ENCODE measurements at places on chromosomes 12 and 14.

- DNase-seq = no peak
These were observed 7.7 kb downstream of the AHNAK2 start for GRCh38 chr14:104970231-104971068.

DNA sequence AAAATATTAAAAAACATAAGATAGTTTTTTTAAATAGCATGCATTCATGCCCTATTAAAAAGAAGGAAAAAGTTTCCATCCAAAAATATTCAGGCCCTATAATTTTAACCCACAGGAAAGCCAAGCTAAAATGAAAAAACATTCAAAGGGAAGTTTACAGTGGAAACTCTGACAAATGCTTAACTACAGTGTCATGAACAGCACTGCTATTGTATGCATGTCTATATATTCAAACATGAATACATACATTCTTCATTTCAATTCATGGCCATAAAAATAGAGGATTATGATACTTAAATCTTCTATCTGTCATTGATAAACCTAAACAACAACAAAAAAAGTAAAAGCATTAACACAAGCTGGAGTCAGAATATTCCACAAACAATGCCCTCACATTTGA lies 67.4 kb downstream of the PPP2R5E start:
- DNase-seq = no peak

- DNase-seq = no peak
These were observed 1.3 kb downstream of the POMT2 start for GRCh38 chr14:77319422-77319821.

DNA sequence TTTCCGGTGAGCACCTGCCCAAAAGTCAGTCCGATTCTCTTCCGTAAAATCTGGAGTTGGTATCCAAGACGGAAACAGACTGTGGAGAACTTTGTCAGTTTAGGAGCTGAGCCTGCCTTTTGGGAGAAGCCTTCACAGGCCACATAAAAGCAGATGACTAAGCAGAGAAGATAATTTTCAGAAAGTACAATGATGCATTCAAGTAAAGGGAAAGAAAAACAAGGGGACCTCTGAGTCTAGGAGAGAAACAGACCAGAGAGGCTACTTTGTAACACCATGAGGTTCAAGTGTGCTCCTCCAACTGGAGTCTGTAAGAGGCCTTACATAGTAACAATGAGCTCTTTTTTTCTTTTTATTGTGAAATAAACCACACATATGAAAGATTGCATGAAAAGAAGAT lies 21.1 kb downstream of the TMED8 start:
- DNase-seq = no peak

DNA sequence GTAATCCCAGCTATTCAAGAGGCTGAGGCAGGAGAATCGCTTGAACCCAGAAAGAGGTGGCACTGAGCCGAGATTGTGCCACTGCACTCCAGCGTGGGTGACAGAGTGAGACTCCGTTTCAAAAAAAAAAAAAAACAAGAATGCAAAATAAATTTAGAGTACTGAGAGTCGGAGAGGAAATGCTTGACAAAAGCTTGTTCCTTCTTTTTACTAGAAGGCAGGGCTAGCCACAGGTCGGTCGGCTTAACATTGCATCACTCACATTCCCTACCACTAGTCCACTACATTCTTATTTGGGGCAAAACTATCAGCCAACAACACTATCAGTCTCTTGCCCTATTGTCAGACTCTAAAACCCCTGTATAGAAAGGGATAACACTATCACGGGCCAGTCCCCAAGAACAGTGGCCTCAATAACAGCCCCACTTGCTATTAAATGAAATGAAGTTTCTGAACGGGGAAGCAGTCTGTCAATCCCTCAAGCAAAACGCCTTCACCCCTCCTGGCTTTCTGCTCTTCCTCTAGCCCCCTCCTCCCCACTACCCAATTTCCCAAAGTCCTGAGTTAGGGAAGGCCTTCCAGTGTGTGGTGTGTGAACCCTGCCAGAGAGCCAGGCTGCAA lies 1.0 kb downstream of the RNF41 start:
- DNase-seq = no peak

DNA sequence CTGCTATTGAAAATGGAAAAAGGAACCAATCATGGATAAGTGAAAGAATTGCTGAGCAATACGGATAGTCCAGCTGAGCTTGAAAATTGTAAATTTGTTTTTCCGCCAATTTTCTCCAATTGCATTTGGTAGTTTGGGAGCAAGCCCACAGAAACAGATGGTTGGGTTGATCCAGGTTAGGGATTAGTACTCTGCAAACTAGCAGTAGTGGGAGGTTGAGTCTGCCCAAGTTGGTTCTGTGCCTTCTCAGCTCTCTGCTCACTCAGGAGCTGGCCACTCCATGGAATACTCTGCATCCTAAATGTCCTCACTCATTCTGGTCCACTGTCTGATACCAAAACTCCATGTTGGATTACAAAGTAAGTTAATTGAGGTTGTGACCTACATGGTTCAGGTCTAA lies 361.1 kb upstream of the ATP2B1 start:
- no peak for DNase-seq

- DNase-seq = no peak
These were observed 6.1 kb downstream of the PNN start for GRCh38 chr14:39181026-39181692.

DNA sequence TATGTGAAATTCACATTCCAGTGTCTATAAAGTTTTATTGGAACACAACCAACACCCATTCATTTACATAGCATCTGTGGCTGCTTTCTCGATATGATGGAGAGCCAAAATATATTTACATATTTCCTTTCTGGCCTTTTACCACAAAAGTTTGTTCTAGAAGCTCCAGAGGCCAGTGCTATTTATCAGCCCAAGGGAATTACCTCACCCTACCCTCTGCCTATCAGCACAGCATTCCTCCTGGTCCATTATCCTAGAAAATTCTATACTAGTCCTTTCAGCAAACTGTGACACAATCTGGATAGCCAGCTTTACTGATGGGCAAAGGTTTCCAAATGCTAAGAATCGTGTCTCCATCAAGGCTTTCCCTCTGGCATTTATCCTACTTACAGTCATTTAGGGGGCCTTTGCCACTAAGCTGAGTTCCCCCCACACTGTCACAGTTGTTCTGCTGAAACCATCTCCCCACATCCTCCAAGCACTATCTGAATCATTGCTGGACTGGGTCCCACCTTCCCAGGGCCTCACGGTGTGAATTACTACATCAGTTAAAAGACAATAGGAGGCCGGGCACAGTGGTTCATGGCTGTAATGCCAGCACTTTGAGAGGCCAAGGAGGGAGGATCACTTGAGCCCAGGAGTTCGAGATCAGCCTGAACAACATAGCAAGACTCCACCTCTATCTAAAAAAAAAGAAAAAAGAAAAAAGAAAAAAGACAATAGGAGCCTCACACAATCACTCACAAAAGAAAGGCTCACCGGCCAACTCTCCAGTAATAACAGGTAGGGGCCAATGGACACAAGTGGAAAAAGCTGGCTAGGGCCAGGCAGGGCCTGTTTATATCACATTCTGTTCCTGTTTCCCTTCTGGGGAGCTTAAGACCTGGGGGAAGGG lies 12.1 kb downstream of the SYNE3 start:
- DNase-seq = no peak

GRCh38 chr12:27012982-27013255 lies 1.3 kb downstream of the TM7SF3 start:
- DNase-seq = no peak

- no peak for DNase-seq
These were observed 1599.6 kb upstream of the TMEM132C start for GRCh38 chr12:126667339-126667738.
